SK-N-SH treated with all-trans-retinoic acid at 6 μM for 48 hours (cell line): ENCODE measurements at places on chromosomes 6 and 20.
A peak's percentile ranks its signal among the peaks of the same experiment; 100 is the strongest.

DNA sequence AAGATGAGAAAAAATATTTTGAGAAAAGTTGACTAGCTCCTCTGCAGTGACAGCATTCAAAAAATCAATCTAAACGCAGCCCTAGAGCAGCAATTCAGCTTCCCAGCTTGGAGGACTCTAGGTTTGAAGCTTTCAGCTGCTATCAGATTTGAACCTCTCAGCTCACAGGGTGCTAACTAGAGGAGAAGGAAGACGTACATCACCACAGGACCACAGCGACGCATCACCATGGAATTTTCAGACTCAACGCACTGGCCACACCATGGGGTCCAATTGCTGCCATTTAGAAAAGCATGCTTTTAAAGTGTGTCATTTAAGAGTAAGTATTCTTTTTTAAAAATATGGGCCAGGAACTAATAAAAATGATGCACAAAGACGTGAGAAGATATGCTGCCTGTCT is 45.0 kb upstream of the FUCA2 start:
- ATAC-seq: peak; percentile 88

- no peak for ATAC-seq
Observed at GRCh38 chr6:131038597-131039344, 24.3 kb downstream of the EPB41L2 start.

GRCh38 chr6:148934961-148935360 is 188.1 kb downstream of the UST start:
- peak; percentile 46 for ATAC-seq

DNA sequence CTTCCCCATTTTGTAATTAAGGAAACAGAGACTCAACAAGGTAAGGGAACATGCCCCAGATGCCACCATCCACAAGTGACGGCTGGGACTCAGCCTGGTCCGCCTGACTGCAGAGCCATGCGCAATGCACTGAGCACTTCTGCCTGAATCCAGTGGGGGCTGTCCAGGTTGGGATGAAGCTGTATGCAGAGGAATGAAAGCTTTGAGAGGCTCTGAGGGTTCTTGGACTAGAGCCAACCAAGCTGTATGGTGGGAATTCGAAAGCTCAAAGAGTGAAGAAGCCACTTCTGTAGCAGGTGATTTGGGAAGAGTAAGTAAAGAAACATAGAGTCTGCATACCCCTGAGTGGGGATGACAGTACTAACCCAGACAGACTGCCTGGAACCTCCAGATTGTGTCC is 127.6 kb upstream of the AKAP12 start:
- peak; percentile 41; the same call in 2 of the 3 replicates for ATAC-seq

DNA sequence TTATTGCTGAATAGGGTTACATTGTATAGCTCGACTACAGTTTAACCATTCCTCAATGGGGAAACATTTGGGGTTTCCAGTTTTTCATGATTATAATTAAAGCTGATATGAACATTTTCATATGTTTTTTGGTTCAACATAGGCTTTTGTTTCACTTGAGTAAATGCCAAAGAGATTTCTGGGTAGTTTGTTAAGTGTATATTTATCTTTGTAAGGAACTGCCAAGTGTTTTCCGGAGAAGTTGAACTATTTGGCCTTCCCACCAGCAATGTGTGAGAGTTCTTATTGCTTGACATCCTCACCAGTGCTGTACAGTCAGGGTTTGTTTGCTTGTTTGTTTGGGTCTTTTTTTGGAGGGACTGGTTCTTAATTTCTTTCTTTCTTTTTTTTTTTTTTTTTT is 83.7 kb upstream of the RALY start:
- no peak for ATAC-seq

- ATAC-seq: no peak
Observed at GRCh38 chr20:63187338-63188158, 28.4 kb downstream of the YTHDF1 start.

DNA sequence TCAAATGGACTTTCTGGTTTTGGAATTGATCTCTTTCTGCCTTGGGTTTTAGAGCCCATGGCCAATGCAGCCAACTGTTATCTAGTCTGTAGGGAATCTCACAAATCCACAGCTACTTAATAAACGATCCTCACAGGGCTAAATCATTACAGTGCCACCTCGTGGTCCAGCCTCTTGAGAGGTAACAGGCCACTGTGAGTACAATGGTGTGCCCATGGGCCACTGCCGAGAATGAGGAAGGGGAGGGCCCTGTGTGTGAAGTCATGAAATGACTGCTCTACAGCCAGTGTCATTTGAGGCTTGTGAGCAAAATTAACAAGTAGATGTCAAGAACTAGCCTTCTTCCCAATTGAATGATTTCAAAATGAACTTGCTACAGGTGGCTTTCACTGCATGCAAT is 54.3 kb upstream of the GMPR start:
- ATAC-seq: peak; percentile 79

DNA sequence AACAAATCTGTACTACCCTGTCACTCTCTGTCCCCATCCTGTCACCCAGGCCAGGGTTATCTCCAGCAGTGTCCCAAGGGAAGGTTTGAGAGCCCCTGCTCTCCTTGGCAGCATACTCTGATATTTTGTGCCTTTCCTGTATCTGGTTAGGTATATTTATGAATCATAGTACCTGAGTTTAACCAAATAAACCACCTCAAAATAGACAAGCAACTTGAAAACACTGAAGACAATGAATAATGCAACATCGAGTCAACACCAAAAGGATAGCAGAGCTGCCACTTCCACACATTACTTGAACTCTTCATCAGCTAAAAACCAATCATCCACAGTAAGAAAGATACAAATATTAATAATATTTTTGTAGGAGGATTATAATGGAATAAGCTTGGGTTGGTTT is 142.6 kb upstream of the TAB2 start:
- no peak for ATAC-seq

- peak; percentile 96 for ATAC-seq
Observed at GRCh38 chr20:53643031-53643832, 49.6 kb upstream of the ZNF217 start.

GRCh38 chr6:122803171-122803661 is 14.2 kb downstream of the SMPDL3A start:
- ATAC-seq: no peak

- ATAC-seq: no peak
Observed at GRCh38 chr6:170444056-170444591, 109.0 kb downstream of the PSMB1 start.

DNA sequence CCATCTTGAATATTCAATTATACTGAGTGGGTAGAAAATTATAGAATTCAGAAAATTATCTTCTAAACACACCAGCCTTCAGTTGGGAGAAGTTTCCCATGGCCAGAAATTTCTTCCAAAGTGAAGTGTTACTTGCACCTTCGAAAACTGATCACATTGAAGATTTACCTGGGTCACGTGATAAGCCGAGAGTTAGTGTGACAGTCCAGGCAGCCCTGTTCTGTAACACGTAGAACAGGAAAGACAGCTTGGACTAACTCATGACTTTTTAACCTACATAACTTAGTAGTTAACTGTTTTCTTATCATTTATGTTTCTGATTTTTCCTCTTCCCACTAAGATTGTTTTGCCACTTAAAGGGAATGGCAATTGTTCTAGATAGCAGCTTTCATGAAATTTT is 118.3 kb upstream of the MTHFD1L start:
- ATAC-seq: no peak

DNA sequence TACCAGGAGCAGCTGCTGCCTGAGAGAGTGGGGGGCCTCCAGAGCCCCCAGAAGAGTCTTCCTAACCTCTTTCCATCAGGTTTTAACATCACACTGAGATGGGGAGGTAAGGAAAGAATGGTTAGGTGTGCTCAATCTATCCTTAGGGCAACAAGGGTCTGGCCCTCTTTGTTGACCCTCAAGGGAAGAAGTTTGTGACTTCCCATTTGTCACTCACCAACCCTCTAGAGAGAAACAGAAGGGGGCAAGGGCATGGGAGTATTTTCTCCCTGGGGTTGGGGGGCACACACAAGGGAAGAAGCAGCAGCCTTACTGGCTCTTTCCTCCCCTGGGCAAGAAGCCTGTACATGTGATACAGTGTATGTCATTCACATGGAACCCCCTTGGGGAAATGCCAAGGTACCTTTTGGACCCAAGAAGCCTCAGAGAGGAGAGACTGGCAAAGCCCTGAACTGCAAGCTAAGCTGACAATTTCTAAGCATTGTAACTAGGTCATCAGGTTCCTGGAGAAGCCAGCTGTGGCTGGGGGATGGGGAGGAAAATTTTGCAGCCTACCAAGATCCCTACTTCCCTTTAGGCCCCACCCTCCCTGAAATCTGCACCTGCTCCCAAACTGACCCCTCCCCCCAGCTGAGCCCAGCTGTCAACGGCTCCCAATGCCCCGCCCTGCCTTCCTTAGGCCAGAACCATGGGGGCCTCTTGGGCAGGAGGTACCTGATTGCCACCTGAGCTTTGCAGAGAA is 14.5 kb downstream of the BCL2L1 start:
- no peak for ATAC-seq

- no peak for ATAC-seq
Observed at GRCh38 chr6:170289951-170290295, 955 bp downstream of the DLL1 start.

GRCh38 chr6:26240157-26241032 is 124.6 kb upstream of the BTN3A2 start:
- peak; percentile 55 for ATAC-seq

GRCh38 chr6:7848229-7848628 is 62.4 kb downstream of the TXNDC5 start:
- ATAC-seq: no peak

DNA sequence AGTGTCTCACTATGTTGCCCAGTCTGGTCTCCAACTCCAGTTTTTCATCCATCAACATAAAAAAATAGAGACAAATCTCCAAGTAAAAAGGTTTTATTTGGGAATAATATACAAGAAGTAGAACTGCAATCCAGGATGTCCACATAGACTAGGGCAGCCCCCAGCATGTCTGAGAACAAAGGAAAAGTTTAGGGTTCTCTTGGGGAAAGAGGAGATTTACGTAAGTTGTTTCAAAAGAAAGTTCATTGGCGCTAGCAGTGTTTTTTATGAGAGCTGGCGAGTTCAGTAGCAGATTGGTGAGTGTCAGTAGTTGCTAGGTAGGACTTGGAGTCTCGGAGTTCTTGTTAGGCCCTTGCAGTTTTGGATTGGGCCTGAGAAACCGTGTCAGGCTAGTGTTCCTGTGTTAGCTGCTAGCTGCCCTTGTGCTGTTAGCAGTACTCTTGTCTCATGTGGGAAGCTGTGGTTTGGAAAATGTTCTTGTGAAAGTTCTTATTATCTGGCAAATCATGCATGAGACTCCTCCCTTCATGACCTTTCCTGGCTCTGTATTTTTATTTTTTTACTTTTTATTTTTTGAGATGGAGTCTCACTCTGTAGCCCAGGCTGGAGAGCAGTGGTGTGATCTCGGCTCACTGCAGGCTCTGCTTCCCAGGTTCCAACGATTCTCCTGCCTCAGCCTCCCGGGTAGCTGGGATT is 24.7 kb downstream of the TTLL9 start:
- peak; percentile 84 for ATAC-seq

GRCh38 chr20:48463096-48463720 is 364.6 kb downstream of the PREX1 start:
- ATAC-seq: no peak

GRCh38 chr6:38815250-38815649 is 100.1 kb downstream of the DNAH8 start:
- no peak for ATAC-seq

DNA sequence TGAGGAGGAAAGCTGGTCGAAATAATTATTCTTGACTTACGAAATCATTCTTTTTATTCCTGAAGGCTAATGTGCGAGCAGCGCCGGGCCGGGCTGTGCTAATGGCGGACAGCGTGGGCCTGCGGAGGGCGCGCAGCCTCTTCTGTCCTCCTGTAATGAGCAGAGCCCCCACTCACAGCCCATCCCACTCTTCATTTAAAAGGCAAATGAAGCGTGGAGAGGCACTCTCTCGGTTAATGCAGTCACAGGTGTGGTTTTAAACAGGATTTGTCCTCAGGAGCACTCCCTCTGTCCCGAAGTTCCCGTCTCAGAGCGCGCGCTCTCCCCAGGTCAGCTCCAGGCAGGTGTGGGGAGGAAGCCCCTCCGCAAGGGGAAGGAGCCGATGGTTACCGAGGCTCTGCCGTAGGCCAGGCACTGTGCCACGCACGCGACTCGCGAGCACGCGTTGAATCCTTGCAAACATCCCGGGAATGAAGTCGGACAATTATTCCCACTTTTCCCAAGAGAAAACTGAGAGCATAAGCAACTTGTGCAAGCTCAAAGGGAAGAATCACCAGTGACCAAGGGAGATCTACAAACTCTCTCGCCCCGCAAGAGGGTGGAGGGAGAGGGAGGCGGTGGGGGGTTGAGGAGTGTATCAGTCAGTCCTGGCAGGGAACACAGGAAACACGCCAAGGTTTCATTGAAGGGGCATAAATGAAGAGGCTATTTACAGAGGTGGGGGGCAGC is 35.5 kb upstream of the ZFAND3 start:
- ATAC-seq: no peak

- ATAC-seq: no peak
Observed at GRCh38 chr20:48190757-48191156, 405.5 kb upstream of the SULF2 start.

GRCh38 chr20:13672690-13673089 is 34.0 kb upstream of the TASP1 start:
- no peak for ATAC-seq

- no peak for ATAC-seq
Observed at GRCh38 chr6:14913931-14914330, 331.9 kb upstream of the JARID2 start.
